Regular cardiac myocyte (primary cell): ENCODE measurements at places on chromosomes 4 and X. TPM values are rescaled to one million over a fixed set of nuclear protein-coding genes. Genes with fewer than 3 reads are reported as not detected.

The SLIT2 gene
- total RNA-seq, result 18.6 and 24.2 TPM in 2 replicates

The DCAF12L2 gene
- total RNA-seq, result under 0.01 and 0.56 TPM in 2 replicates

The ALPK1 gene
- 5.9 and 19.4 TPM in 2 replicates for total RNA-seq

The SERTM2 gene
- total RNA-seq, result under 0.01 and 0.19 TPM in 2 replicates

The CT55 gene
- total RNA-seq, result not detected in 2 replicates
